Ascending aorta (tissue), 2 donors: ENCODE measurements at places on chromosomes 13 and 19.

DNA sequence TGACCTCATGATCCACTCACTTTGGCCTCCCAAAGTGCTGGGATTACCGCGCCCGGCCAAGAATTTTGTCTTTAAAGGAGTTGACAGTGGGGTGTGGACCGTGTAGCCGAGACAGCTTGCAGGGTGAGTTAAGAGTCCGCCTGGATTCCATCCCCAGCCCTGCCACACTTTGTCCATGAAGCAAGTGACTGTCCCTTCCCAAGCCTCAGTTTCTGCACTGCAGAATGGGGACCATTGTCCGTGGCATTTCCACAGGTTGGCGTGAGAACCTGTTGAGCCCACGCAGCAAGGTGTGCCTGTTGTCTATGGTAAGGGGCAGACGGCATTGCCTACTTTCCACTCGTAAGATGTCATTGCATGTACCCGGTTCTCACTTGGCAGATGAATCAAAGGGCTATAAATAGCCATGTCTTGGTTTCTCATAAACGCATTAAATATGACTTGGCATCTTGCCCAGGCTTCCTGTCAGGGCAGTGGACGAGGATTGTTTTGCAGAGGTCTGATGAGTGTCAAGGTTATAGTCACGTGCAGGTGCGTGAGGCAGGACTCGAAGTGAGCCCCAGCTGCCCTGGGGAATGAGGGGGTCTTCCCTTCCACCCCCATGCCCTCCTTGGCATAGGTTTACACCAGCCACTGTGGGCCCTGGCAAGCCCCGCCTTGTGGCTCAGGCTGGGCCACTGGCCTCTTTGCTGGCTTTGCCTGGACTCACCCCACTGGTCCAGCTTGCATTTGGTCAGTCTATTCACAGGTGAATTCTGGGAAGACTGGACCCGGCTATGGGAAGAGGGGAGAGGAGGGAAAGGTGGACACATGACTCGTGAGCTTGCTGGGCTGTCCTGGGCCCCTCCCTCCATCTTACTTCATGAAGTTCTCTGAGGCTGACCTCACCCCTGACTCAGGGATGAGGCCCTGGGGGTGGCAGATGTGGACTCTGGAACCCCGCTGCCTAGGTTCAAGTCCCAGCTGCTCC is 14.6 kb downstream of the FAM187B start:
- peak; percentile 63 for DNase-seq

- peak; percentile 66 for DNase-seq
Measured at GRCh38 chr13:48000559-48001113, 437 bp downstream of the SUCLA2 start.

DNA sequence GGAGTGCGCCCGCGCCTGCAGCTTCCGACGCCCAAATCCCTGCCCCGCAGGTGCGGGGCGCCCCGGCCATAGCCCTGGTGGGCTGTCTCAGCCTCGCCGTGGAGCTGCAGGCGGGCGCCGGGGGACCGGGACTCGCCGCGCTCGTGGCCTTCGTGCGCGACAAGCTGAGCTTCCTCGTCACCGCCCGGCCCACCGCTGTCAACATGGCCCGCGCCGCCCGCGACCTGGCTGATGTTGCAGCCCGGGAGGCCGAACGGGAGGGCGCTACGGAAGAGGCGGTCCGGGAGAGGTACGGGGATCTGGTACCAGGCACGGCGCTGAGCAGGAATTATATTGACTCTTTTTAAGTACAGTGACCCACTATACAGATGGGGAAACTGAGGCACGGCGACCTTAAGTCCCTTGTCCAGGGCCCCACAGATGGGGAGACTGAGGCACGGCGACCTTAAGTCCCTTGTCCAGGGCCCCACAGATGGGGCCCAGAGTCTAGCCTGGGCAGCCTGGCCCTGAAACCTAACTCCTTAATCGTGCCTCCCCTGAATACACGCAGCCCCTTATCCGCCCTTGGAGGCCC is 586 bp downstream of the MRI1 start:
- no peak for DNase-seq

DNA sequence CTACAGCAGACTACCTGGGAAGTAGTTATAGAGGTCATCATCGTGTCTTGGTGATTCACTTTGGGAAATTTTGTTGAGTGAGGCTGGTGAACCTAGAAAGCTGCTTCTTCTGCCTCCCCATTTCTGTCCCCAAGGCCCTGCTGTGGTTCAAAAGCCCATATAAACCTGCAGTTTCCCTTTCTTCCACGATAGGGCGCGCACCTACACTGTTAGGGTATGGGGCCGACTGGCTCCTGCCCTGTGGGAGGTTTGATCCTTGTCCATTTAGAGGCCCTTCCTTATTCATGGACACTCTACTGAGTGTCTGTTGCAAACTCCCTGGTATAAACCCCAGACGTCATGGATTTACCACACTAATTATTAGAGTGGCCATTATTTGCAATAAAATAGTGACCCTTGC is 191.8 kb downstream of the GGACT start:
- no peak for DNase-seq

GRCh38 chr13:44231786-44232516 is 141.7 kb upstream of the SERP2 start:
- DNase-seq, result peak; percentile 84

- DNase-seq, result no peak
Measured at GRCh38 chr13:81406639-81407292, 1065.8 kb upstream of the SPRY2 start.

GRCh38 chr19:6686628-6686975 is 16.6 kb upstream of the TNFSF14 start:
- no peak for DNase-seq

DNA sequence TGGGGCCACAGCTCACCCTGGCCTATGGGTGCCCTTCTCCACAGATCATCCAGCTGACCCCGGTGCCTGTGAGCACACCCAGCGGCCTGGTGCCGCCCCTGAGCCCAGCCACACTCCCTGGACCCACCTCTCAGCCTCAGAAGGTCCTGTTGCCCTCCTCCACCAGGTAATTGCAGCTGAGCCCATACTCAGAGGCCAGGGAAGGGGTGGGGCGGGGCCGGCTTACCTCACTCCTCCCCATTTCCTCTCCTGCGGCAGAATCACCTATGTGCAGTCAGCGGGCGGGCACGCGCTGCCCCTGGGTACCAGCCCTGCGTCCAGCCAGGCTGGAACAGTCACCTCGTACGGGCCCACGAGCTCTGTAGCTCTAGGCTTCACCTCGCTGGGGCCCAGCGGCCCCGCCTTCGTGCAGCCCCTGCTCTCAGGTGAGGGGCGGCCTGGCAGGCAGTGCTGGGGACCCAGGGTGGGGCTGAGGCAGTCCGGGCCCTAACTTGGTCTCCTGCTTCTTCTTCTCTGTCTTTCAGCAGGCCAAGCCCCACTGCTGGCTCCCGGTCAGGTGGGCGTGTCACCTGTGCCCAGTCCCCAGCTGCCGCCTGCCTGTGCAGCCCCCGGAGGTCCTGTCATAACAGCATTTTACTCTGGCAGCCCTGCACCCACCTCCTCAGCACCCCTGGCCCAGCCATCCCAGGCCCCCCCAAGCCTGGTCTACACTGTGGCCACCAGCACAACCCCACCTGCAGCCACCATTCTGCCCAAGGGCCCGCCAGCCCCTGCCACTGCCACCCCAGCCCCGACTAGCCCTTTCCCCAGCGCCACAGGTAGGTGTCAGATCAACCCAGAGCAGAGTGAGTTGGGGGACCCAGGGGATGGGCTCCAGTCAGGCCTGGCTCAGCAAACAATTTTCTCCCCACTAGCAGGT is 9.6 kb upstream of the PRR19 start:
- no peak for DNase-seq

GRCh38 chr13:26993780-26994179 is 177.8 kb downstream of the USP12 start:
- DNase-seq, result no peak

DNA sequence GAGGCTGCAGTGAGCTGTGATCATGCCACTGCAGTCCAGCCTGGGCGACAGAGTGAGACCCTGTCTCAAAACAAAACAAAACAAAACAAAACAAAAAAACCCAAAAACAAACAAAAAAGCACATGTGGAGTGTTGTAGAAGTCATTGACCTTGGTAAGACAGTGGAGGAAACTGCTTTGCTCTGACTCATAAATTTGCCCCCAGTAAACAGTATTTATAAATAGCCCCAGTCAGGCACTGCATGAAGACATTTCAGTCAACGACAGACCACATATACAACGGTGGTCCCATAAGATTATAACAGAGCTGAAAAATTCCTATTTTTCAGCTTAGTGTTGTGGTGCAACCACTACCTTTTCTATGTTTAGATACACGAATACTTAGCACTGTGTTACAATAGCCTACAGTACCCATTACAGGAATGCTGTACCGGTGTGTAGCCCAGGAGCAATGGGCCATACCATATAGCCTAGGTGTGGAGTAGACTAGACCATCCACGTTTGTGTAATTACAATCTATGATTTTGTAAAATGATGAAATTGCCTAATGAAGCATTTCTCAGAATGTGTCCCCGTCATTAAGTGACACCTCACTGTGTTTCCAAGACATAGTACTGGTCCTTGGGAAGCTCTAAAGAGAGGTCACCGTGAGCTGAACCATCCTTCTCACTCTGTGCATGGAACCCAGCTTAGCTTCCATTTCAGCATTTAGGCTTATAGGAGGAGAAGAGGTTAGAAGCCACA is 1.1 kb downstream of the ARL11 start:
- no peak for DNase-seq

- no peak for DNase-seq
Measured at GRCh38 chr13:78709028-78709427, 50.1 kb upstream of the OBI1 start.

- DNase-seq, result no peak
Measured at GRCh38 chr19:37095859-37096258, 17.6 kb downstream of the ZNF420 start.

GRCh38 chr19:51365211-51365964 is 800 bp downstream of the ETFB start:
- peak; percentile 74 for DNase-seq

- DNase-seq, result no peak
Measured at GRCh38 chr19:4064496-4065260, 2.0 kb downstream of the ZBTB7A start.

GRCh38 chr19:17803264-17803896 is 8.4 kb downstream of the B3GNT3 start:
- DNase-seq, result no peak

GRCh38 chr13:43229506-43229905 is 206.1 kb downstream of the DNAJC15 start:
- DNase-seq, result no peak

DNA sequence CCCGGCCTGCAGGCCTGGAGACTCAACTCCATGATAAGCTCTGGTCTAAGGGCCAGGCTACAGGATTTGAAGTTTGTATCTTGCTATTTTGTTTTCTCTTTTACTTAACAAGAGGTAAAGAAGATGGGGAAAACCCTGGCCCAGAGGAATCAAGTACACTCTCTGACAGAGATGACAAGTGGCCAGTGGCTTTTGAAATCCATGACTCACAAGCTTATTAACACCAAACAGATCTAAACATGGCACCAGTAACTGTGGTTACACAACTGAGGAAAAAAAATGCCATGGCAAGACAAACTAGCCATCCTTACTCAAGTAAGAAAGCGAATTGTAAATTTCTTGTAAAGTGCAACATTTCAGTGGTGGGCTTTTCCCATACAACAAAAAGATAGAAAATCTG is 72.6 kb upstream of the SERTM1 start:
- no peak for DNase-seq

DNA sequence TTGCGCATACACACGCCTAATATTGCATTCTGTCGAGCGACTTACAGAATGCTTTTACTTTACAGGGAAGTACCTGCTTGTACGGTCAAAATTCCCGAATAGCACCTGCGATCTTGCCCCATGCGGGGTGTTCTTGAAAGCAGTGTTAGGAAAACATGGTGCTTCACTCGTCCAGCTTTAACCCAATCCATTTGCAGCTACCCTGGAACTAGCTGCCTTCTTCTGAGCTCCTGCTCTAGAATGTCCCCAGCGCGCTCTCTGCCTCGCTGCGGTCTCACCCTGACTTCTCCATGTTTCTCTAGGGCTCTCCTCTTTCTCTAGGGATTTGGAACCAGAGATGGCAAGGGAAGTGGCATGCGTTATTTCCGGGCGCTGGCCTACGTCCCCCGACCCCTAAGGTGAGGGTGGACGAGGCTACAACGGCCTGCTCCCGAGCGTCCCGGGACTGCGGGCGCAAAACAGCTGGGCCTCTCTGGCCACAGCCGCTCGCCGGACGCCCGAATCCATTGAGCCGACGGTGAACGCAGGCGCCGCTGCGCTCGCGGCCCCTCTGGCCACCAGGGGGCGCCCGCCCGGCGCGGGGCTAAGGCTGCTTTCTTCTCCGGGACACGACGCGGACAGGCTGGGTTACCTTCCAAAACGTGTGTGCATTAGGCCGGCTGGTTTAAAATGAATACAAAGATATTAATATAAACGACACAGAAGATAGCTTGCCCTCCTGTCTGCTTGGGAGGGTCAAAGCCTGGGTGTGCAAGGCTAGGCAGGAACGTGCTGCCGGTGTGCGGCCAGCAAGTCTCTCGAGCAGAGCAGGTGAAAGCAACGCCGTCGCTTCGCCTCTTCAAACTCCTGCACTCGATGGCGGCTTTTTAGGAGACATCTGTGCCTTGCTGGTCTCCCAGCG is 1.8 kb upstream of the SPRY2 start:
- peak; percentile 92 for DNase-seq

DNA sequence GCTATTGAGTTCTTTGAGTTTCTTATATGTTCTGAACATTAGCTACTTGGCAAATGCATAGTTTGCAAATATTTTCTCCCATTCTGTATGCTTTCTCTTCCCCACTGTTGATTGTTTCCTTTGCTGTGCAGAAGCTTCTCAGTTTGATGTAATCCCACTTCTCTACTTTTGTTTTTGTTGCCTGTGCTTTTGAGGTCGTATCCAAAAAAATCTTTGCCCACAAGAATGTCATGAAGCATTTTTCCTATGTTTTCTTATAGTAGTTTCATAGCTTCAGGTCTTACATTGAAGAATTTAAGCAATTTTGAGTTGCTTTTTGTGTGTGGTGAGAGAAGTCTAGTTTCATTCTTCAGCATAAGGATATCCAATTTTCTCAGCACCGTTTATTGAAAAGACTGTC is 536.7 kb upstream of the ARGLU1 start:
- no peak for DNase-seq

- DNase-seq, result no peak
Measured at GRCh38 chr13:48648446-48648845, 5.3 kb upstream of the CYSLTR2 start.

- no peak for DNase-seq
Measured at GRCh38 chr19:8017808-8018207, 12.4 kb upstream of the ELAVL1 start.

GRCh38 chr19:41906916-41907680 is 21.2 kb downstream of the ERFL start:
- DNase-seq, result no peak

DNA sequence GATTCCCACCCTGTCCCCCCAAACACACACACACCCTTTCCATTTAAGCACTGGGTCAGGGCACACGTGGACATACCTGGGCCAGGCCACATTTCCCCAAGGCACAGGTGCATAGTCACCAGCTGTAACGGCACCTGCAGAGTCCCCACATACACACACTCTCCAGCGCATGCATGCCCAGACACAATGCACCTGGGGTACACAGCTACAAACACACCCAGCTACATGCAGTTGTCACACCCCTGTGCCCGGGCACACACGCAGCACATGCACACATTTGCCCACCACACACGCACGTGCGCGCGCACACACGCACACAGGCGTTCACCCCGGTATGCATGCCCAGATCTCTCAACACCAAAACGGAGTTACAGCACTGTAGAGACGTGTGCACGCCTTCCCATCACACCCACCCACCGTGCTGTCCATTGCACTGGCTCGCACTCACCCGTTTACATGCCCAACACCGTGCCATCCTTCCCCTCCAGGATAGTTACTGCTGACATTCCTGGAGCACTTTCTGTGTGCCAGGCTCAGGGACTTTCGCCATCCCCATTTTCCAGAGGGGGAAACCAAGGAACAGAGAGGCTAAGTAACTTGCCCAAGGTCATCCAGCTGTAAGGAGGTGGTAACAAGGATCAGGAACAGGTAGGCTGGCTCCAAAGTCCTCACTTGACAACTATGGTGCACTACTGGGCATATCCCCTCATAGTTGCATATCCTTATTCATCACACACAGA is 749 bp upstream of the SHANK1 start:
- DNase-seq, result no peak
